ENCODE measurements at places on chromosomes 12 and 14.
A peak's percentile ranks its signal among the peaks of the same experiment; 100 is the strongest.

- ATAC-seq, result no peak
Measured at GRCh38 chr12:71872972-71873371, 33.4 kb downstream of the TBC1D15 start.

- ATAC-seq, result no peak
Measured at GRCh38 chr12:39610436-39611025, 9.1 kb downstream of the ABCD2 start.

- no peak for ATAC-seq
Measured at GRCh38 chr12:92639017-92639416, 63.8 kb upstream of the PLEKHG7 start.

- peak; percentile 62 for ATAC-seq
Measured at GRCh38 chr14:77120771-77121743, 20.5 kb downstream of the ZDHHC22 start.

GRCh38 chr12:72010356-72010755 lies 71.7 kb downstream of the TPH2 start:
- no peak for ATAC-seq

DNA sequence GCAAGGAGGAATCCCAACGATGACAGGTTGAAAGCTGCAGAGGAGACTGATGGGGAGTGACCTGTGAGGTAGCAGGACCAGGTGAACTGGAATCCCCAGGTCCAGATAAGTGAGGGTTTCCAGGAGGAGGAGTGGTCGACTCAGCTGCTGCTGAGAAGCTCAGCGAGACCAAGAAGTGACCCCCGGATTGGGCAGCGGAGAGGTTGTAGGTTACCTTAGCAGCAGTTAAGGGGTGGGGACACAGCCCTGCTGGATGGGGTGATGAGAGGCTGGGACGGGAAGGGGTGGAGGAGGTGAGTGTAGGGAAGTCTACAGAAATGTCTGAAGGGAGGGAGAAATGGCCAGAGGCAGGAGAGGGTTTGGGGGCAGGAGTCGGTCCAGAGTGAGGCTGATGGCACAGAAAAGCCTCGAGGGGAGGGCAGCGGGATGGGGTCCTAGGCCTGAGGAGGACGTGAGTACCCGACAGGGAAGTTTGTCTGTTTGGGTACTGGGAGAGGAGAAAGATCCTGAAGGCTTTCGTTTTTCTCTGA lies 2.6 kb upstream of the RCOR1 start:
- ATAC-seq, result no peak

DNA sequence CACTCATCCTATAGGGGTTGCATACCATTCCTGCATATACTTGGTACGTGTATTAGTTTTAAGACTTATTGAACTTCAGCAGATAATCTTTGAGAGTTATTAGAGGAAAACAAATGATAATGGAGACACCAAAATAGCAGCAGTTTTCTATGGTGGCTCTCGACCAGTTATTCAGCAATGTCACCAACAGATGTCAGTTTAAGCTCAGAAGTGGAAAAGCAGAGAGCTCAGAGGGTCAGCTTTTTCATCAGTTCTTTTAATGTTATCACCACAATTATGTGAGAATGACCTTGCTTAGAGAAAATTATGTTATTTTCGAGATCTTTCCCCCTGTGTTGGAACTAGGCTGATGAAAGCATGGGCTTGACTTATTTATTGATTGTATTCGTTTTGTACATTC lies 32.0 kb downstream of the PTPN11 start:
- no peak for ATAC-seq

DNA sequence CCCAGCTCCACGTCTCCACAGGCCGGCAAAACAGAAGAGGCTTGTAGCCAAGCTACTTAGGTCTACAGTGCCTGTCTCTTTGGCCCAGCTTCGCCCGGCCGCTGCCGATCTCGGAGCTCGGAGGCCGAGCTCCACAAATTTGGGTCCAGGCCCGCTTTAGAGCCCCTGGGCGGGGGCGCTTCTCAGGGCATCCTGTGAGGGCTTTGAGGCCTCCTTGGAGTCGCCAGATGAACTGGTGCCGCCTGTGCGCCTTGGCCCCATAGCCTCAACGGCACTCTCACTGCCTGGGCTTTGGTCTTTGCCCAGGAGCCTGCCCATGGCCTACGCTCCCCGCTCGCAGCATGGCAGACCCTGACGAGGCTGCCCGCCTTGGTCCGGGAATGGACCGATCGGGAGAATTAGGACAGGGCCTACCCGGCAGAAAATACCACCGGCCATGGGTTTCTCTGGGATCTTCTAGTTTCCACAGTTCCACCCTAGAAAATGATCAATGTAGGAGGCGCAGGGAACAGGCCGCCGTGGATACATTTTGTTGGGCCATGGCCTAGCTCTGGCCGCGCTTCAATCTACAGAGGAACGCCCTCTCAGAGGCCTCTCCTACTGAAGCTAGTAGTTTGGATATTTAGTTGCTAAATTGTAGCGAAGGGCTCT lies 953 bp upstream of the NKX2-8 start:
- no peak for ATAC-seq

- ATAC-seq, result no peak
Measured at GRCh38 chr12:52043386-52044212, 7.6 kb upstream of the NR4A1 start.

DNA sequence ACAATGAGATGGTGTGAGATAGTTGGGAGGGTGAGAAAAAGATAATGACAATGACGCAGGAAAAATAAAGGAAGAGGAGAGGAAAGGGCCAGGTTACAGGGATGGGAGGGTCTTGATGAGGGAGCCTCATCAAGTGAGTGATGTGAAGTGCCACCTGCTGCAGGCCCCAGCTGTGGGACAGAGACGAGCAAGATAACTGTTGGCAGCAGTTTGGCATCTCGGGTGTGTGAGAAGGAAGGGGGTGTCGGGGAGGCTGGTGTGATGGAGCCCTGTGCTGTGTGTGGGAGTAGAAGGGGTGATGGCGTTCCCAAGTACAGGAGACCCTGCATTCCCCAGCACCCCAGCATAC lies 11.4 kb upstream of the TAC3 start:
- ATAC-seq, result no peak

GRCh38 chr14:98259881-98260280 lies 1012.1 kb downstream of the BCL11B start:
- no peak for ATAC-seq

DNA sequence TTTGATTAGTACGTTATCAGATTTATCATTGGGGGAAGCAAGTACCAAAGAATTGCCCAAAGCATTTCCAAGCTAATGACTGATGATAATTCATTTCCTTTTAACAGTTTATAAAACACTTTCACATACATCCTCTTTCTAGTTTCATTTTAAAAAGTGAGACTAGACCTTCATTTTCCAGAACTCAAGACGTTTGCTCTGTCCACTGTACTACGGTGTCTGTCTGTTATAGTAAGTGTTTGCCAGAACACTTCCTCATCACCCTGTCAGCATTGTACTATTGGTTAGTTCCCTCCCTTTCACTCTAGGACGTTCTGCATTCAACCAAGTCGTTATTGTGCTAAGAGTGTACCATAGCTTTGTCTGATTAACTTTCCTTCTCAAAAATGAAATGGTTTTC lies 81.7 kb upstream of the TMEM263 start:
- ATAC-seq, result no peak

- no peak for ATAC-seq
Measured at GRCh38 chr14:95125221-95125620, 32.1 kb downstream of the DICER1 start.

GRCh38 chr12:78343657-78344056 lies 513.0 kb downstream of the NAV3 start:
- ATAC-seq, result no peak

DNA sequence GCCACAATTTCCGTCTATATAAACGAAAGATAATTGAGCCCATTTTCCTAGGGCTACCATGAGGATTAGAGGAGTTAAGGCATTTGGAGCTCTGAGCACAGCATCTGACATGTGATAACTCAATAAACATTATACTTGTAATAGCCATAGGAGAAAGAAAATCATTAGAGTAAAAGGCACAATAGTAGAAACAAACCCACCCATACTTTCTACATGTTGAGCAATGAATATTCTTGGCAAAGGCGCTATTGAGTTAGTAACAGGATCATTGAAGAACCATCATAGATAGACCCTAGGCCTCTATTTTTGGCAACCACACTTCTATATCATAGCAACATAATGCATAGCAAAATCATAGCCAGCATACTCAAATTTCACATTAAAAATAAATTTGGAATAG lies 664.1 kb downstream of the NOVA1 start:
- no peak for ATAC-seq

DNA sequence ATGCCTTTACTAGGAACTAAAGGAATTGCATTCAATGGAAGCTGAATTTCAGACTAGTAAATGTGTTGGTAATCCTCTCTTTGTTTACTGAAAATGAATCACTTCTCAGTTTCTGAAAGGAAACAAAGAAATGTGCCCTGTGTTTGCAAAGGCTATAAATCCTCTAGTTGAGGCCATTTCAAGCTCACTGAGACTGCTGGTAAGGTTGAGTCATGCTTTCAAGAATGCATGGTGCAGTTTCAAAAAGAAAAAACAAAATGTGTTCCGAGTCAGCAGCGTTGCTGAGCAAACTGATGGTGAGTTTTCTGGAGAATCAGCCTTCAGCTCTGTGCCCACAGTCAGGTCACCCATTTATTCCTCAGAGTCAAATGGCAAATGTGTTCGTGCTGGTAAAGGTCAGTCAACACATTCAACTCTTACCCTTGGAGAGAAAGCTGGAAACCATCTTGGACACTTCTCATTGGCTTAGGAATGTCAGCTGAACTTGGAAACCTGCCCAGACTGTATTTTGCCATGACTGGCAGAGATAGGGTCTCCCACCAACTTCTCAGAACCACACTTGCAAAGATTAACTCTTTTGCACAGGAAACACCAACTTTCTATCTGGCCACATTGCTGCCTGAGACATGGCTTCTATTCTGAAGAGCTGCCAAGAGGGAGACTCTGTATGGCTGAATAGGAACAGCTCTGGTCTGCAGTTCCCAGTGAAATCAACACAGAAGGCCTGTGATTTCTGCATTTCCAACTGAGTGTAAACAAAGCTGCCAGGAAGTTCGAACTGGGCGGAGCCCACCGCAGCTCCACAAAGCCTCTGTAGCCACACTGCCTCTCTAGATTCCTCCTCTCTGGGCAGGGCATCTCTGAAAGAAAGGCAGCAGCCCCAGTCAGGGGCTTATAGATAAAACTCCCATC lies 484.4 kb downstream of the ATP23 start:
- ATAC-seq, result peak; percentile 63

DNA sequence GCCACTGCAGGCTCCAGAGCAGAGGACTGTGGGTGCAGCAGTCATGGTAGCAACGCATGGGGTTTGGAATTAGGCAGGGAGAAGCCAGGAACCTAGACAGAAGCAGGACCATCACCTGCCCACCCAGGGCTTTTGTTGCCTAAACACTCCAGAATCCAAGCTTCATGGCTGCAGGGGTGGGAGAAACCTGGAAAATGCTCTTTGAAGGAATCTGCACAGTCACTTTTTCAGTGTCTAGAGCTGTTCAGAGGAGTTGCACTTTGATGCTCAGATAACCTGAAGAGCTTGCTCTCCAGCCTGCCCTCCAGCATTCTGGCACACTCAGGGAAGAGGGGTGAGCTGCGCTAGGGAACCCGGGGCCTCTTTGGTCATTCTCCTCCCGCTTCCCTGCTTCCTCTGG lies 1.6 kb upstream of the CELA1 start:
- ATAC-seq, result no peak

DNA sequence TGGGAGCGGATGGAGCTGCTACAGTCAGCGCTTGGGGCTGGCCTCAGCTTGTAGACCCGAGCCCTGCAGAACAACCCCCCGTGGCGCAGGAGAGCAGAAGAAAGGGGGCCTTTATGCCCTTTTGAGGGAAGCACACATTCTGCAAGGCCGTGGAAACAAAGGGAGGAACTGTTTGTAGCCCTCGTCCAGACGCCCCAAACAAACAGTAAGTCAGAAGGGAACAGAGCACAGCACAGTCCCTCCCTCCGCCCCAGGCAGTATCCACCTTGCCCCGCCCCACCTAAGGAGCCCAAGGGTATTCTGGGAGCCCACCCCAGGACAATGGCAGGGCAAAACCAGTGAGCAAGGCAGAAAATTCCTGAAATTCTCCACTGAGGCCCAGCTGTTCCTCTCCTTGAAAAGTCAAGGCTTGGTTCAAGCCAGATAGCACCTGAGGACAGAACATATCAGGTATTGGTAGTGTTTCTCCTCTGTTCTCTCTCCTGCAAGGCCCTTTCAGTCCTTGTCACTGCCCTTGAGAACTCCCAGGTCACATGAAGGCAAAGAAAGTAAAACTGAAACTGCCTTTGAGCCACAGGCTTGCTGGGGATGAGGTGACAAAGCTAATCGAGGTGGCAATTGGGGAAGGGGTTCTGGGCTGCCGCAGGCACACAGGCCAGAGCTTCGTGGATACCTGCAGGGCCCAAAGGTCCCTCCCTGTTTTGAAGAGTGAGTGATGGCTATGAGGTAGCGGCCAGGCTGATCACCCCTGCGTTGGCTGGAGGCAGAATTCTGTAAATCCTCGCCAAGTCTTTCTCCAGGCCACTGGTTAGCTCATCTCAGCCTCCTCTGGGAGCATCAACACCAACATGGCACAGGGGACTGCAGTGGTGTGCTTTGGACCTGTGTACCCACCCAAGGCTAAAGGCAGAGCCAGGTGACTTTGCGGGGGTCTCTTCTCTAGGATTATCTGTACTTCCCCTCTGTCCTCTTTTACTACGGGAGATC lies 499 bp downstream of the DGLUCY start:
- peak; percentile 78 for ATAC-seq

GRCh38 chr14:24132976-24133375 lies 2.5 kb downstream of the FITM1 start:
- ATAC-seq, result no peak

DNA sequence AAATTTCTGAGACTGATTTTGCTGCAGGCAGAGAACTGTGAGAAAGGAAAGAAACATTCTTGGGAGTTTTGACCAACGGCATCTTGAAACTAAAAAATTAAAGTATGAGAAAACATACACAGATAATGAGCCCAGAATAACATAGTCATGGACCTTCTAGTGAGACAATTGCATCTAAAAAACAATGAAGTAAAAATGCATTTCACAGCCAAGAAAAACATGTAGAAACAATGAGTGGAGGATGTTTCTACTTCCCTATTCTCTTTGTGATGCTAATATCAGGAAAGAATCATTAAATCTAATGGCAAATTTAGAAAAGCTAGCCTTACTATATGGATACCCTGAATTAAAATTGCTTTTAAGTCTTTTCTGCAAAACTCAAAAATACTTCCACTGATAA lies 12.2 kb upstream of the PLEKHG7 start:
- no peak for ATAC-seq

DNA sequence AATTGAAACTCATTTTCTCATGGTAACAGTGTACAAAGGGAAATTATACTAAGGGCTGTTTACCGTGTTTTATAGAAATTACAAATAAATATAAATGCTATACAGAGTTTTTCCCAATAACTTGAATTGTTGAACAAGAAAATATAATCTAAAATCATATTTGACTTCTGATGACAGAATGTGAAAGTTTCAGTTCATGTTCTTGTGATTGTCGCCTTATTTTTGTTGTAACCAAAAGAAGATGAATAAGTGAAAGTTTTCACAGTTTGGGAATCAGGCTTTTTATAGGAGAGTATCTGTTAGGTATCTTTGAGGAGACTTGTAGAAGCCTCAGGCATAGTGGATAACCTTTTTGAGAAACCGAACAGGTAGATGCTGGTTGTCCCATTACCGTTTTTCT lies 28.1 kb downstream of the ANO6 start:
- ATAC-seq, result no peak

- ATAC-seq, result no peak
Measured at GRCh38 chr12:104602896-104603295, 146.1 kb downstream of the CHST11 start.

- peak; percentile 35 for ATAC-seq
Measured at GRCh38 chr14:95662376-95663186, 23.6 kb upstream of the TCL1B start.

All from activated CD4-positive, CD25-positive, alpha-beta regulatory T cell treated with anti-CD3 and anti-CD28 coated beads, Interleukin-2, amount 50 U/mL, for 24 hours (primary cell).